ENCODE measurements at places on chromosomes 11 and 22.

- DNase-seq, result peak; percentile 52
Observed at GRCh38 chr22:27918341-27919221, 475 bp downstream of the PITPNB start.

DNA sequence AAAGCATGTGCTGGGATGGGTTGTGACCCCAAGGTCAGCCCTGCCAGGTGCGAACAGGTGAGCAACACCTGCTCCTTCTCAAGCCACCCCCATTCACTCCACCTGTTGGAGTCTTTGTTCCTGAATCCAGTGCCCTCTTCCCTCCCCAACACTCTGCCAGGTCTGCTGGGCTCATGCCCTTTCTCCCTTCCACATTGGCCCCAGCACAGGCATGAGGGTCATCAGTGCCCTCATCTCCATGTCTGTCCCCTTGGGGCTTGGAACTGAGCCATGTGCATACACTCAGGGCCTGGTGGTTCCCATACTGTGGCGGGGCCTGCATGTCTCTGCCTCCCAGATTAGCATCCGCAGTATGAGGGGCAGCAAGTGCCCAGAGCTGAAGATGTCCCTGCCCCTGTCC lies 19.1 kb downstream of the RFPL2 start:
- DNase-seq, result no peak

GRCh38 chr22:22820626-22821025 lies 67.0 kb upstream of the IGLL5 start:
- no peak for DNase-seq

DNA sequence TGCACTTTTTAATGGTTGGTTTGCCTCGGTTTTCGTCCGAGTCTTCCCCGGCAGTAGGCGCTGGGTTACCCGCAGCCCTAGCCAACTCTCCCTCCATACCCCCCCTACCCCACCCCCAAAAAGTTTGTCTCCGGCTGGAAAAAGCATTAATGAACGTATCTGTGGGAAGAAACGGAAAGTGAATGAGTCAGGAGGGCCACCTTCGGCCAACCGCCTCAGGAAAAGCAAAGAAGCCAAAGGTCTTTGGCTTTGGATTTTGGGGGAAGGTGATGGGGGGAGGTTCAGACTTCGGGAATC lies 508 bp upstream of the FLI1 start:
- DNase-seq, result no peak

DNA sequence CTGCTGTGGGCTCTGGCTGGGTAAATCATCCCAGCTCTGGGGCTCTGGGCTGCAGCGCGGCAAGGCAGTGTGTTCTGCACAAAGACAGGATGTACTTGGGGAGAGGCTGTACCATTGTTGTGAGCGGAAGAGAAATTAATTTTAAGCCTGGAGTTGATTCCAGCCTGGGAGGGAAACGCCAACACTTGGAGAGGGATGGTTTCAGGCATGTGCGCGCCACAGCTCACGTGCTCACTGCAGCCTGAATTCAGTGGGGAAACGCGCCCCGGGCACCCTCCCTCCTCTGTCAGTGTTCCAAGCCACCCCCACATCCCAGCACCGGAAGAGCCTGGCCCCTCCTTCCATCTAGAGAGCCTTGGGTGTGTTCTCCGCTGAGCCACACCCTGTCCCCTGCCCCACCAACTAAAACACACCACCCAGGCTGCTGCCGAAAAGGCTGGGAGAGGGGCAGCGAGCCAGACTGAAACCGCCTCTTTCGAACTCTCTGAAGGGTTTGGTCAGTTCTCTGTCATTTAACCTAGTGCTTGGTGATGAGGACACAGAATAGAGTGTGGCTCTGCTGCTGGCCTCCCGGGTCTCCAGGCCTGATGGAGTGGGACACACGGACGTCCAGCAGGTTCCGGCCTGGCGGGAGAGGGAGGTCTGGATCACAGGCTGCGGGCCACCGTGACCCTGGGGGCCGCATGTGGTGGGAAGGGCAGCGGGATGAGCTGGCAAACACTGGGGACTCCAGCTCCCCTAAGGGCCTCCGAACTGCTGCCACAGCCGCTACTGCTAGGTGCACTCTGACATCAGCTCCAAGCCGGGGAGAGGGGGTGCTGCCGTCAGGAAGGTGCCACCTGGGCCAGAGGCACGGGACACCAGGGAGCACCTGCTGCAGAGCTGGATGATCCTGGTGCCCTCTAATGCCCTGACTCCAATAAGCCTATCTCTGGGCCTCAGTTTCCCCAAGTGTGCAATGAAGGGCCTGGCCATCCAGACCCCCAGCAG lies 230.8 kb downstream of the CTTN start:
- no peak for DNase-seq

DNA sequence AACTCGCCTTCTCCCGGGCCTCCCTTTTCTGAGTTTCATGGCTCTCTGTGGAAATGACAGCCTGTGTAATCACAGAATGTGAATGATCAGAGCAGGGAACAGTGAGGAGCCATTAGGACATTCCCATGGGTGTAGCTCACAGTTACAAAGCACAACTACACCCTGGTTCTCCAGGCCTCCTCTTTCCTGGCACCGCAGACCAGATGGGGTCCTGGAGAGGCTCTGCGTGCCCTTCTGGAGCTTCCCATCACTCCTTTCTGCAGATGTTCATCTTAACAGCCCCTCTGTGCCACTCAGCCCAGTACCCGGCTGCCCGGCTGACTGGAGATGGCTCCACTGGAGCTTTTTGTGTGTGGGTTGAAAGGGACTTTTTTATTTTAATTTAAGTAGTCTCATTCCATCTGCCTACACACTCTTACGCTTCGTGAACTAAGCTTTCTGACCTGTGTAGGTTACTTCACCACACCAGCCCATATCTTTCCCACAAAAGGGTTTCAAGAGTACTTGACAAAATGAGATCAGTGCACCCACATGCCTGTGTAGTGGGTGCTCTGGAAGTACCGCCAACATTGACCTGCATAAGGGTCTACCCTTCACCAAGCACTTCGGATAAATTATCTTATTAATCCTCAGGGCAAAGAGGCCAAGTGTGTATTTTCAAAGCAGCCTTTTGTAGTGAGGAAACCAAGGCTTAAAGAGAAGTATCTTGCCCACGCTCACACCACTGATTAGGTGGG lies 29.8 kb downstream of the SREBF2 start:
- DNase-seq, result peak; percentile 52

DNA sequence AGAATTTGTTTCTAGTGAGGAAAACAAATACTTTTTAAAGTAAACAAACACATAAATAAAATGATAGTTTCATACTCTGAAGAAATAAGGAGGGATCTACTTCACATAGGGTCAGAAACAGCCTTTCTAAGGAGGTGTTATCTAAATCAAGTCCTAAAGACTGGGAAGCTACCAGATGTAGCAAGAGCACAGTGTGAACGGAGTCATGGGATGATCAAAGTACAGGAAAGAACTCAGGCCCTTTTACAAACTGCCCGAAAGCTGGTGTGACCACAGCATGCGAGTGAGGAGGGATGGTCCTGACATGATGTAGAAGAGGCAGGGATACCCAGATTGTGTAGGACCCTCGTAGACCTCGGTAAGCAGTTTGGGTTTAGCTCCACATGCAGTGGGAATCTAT lies 102.8 kb downstream of the ARHGAP32 start:
- no peak for DNase-seq

GRCh38 chr11:5277807-5278382 lies 8.2 kb upstream of the HBE1 start:
- DNase-seq, result no peak

DNA sequence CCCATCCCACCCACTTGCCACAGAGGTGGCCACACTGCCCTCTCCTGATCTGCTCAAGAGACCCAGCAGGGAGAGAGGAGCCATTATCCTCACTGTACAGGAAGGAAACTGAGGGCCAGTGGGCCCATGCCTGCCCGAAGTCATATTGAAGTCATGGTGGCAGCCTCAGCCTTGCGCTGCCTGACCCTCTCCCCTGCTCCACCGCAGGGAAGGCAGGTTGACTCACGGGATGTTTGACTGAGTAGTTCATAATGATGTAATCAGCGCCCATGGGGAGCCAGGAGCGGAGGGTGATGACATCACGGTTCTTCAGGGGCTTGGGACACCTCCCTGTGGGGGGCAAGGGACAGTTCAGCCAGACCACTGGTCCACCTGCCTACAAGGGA lies 6.1 kb upstream of the ARAP1 start:
- no peak for DNase-seq

DNA sequence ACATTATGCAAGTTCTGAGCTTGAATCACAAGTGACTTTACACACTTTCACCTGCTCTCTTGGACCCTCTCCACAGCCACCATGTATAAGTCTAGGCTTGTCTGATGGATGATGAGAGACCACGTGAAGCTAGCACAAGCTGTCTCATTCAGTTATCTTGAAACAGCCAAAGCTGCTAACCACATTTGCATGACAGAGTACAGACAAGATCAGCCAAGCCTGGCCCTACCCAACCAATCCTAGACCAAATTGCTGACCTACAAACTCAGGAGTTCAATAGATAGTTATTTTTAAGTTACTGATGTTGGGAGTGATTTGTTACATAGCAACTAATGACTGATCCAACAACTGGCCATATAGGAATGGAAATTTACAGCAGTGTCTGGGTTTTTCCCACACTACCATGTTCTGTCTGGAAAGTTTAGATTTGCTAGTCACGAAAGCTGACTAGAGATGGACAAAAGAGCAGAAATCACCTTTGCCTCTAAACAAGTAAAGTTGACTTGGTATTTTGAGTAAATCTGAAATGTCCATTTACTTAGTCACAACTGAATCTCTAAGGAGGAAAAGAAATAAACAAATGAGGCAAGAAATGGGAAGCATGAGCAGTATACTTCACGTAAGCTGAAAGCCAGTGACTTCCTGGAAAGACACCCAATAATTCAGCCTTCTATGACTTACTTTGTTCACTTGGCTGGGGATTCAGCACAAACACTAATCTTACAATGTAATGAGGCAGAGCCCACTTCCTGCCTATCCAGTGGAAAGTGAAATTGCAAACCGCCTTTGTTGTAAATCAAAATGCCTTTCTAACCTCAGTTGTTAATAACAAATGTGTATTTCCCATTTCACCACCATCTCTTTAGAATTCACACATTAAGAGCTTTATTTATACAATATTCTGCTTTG lies 101.7 kb downstream of the FAM181B start:
- no peak for DNase-seq

- no peak for DNase-seq
Observed at GRCh38 chr11:114775875-114776621, 97.7 kb downstream of the NXPE2 start.

DNA sequence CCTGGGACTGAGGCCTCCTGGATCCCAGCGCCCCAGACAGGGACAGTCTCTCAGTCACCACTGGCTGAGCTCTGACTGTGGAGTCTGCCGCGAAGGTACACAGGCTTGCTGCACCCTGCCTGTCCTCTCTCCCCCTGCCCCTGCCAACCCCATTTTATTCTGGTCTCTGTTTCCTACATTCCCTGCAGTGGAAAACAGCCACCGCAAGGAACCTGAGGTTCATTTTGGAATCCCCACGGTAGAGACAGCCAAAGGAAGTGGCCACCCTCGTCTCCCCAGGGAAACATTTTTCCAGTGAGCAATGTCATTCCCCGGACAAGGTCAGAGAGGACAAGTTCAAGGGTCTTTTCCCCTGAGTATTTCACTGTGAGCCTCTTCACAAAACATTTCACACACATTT lies 56.6 kb downstream of the FBXO7 start:
- no peak for DNase-seq

GRCh38 chr11:78139422-78140391 lies at the start of gene ALG8:
TSS of gene ALG8 (minus strand) at chr11:78139626. CDS start at chr11:78139588, 38 bp downstream.
- DNase-seq, result peak; percentile 98

GRCh38 chr11:116861539-116861938 lies 24.1 kb upstream of the APOA1 start:
- no peak for DNase-seq

GRCh38 chr11:28476864-28477263 lies 368.7 kb downstream of the METTL15 start:
- DNase-seq, result no peak

- no peak for DNase-seq
Observed at GRCh38 chr11:116424615-116425261, 348.0 kb downstream of the BUD13 start.

DNA sequence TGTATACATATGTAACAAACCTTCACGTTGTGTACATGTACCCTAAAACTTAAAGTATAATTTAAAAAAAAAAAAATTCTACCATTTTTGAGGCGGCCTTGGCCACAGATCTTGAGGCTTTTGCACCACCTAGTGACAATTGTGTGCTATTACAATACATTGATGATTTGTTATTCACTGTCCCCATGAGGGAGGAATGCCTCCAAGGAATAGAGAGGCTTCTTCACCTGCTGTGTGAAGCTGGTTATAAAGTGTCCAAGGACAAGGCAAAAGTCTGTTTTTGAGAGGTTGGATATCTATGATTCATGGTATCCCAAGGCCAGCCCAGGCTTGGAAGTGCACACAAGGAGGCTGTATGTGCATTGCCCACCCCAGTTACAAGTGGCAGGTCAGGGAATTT lies 30.7 kb downstream of the SLC22A25 start:
- DNase-seq, result no peak

DNA sequence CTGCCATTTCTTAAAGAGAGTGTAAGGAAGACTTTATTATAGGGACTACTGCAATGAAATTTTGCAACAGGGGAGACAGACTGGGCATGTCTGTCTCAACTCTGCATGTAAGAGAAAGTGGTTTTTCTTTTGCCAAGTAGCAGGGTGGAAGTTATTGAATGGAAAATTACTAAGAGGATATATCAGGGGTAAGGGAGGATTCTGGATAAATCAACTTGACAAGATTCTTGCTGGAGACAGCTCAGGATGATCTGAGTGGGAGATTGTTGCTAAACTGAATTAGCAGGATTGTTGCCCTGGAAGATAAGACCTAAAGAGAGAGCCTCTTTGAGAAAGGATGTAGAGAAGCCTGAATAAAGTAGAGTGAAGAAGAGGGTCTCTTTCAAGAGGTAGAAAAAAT lies 145.8 kb downstream of the LUZP2 start:
- no peak for DNase-seq

- no peak for DNase-seq
Observed at GRCh38 chr11:34836958-34837856, 79.0 kb downstream of the APIP start.

DNA sequence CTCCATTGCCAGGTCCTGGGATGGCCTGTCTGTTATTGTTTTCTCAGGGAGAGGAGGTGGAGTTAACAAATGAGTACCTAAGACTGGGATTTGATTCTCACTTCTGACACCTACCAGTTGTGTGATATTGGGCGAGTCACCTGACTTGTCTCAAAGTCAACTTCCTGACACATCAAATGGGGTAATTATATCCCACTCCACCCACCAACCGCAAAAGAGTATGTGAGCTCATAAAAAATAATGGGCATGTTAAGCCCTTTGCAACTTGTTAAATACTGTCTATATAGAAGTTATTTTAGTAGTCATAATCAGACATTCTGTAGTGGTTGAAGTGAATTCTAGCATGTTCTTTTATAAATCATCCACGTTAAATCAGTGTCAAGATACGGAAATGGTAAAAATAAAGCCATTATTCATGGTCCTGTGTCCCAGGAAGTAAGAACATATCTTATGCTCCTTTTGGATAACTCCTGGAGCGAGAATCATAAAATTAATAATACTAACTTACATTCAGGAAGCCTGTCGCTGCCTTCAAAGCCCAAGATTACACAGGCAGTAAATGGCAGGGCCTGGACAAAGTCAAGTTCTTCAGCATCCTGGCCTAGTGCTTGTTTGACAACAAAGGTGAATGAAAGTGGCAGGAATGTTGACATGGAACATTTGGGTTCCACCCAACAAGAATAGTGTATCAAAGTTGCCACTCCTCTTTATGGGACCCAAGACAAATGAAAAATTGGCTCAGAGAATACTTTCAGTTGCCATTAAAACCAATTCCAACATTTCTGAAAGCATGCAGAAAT lies 54.3 kb downstream of the SYTL2 start:
- DNase-seq, result no peak

Data from activated T-cell treated with anti-CD3 and anti-CD28 coated beads for 24 hours (primary cell).